ENCODE measurements at places on chromosomes 7 and 10.

GRCh38 chr10:78976825-78977755 lies 91.7 kb upstream of the ZMIZ1 start:
- DNase-seq, result no peak

GRCh38 chr10:27503498-27504006 lies 552 bp upstream of the RAB18 start:
- DNase-seq, result no peak

DNA sequence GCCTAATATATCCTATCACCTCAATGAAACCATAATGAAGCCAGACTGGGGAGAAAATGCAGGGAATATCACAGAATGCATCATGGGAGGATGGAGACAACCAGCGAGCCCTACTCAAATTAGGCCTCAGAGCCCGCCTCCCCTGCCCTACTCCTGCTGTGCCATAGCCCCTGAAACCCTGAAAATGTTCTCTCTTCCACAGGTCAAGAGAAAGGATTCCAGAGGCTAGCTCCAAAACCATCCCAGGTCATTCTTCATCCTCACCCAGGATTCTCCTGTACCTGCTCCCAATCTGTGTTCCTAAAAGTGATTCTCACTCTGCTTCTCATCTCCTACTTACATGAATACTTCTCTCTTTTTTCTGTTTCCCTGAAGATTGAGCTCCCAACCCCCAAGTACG lies 31.5 kb downstream of the PRSS2 start:
- DNase-seq, result no peak

GRCh38 chr7:92260248-92260781 lies 14.5 kb downstream of the ANKIB1 start:
- peak; percentile 9 for DNase-seq

DNA sequence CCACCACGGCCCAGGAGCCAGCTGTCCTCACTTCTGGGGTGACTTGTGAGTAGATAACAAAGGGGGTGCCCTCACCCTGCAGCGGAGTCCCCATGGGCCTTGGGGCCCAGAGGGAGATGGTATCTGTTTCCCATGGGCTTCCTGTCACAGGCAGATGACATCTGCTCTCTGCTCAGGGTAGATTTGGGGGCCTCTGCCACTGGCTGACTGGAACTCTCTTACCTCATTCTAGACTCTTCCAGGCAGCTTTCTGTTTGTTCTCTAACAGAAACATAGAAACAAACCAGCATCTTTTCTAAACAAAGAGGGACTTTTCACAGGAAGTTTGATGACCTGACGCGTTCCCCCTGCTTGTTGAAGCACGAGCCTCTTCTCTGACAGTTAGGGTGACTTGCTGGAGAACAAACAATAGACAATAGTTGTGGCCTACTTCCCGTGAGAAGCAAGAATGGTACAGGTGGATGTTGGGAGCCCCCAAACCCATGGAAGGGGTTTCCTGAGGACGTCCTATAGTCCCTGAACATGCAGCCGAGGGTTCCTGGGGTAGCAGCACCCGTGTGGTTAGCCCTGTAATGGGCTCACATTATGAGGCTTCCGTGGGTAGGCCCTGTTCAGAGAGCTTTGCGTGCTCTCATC lies 61.6 kb downstream of the GRK5 start:
- DNase-seq, result peak; percentile 74

DNA sequence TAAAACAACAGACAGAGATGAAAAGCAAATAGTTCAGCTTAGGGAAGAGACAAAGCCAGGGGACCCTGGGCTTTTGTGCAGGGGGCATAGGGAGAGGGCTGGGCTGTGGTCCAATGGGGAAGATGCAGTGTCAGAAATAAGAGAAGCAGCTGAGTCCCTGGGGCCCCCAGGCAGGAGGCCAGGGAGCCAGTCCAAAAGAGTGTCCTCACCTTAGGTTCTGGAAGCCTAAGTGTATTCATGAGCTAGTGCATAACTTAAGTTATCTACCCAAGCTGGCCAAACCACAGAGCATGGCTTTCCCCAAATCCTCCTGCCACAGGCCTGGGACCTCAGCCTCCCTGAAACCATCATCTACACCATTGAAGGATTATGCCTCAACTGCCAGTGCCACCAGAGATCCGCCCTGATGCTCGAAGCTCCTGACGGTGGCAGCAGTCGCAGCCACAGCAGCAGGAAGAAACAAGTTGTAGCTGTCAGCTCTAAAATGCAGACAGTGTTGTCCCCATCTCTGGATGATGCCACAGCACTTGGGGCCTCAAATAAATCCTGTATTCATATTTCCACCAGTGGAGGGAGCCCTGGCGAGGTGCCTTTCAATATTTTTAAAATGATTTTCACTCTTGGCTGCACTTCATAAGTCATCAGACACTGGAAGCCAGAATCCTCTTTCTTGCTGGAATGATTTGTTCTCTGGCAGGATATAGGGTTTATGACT lies 574.6 kb downstream of the GRID1 start:
- DNase-seq, result peak; percentile 9

GRCh38 chr7:76257973-76258372 lies 44.5 kb upstream of the HSPB1 start:
- DNase-seq, result no peak

DNA sequence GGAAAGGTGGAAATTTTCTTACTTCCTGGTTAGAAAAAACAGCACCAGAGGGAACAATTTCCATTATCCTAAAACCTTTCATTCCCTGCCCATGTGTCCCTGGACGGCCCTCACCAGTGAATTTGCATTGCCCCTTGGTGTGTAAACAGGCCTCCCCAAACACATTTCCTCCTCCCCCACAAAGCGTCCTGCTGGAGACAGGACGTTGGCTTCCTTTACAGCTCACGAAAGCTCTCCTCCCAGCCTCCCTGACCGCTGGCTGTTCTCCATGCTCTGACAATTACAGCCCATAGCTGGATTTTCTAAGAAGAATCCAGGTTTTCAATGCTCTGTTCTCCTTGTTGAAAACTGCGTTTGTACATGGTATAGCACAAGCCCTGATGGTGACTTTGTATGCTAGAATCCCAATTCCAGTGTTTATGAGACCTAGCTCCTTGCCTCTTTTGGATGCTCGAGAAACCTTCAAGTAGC lies 724.2 kb upstream of the CELF2 start:
- no peak for DNase-seq

DNA sequence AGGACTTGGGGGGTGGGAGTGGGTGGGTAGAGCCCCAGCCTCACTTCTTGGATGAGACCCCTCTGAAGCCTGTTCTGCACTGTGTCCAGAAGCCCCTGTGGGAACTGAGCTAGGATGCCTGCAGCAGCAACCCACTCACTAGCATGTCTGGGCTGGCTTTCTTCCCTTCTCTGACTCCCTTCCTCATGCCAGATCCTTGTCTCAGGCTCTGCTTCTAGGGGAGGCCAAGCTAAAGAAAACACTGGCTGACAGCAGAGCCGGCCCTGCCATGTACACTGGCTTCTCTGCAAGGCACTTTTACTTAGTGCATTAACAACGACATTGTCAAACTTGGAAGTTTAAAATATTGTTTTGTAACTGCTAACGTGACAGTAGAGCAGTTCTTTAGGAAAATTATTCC lies 50.2 kb downstream of the ARHGAP22 start:
- DNase-seq, result no peak

DNA sequence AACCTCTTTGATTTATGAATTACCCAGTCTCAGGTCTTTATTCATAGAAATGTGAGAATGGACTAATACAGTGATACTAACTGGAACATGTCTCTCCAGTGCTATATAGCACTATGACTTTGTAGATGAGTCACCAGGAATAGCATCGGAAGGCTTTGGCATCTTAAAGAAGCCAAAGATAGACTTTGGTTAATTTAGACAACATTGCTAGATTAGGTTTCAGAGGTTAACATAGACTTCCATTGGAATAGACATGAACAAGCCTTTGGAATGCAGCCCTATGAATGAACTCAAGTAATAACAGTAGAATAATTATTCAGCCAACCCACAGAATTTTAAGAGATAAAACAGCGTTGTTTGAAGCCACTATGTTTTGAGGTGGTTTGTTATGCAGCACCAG lies 169.2 kb downstream of the HGF start:
- no peak for DNase-seq

DNA sequence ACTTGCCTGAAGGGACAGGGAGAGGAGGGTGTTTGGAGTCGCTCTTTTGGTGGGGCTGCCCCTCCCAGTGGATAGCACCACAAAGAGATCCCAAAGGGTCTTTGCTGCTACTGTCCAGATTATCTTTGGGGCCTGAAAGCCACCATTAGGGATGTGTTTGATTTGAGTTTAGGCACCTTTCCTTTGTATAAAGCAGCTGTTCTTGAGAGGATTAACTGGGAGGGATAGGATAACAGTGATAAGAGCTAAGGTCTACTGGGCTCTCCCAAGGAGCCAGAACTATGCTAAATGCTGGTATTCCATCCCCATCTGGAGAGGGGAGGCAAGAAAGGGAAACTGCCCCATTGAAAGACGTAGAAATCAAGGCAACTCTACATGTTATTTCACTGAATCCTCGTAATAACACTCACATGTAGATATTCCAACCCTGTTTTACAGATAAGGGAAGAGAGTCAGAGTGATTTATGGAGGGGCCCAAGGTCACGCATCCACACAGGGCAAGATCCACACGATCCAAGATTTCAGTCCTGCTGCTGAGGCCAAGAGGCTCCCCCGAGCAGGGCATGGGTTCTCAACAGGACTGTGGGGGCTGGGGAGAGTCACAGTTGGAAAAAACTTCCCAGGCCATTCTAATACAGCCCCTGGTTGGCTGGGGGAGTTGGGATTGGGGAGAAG lies 11.1 kb upstream of the TCF7L2 start:
- DNase-seq, result no peak

GRCh38 chr10:29378106-29378505 lies 89.2 kb downstream of the LYZL1 start:
- no peak for DNase-seq

DNA sequence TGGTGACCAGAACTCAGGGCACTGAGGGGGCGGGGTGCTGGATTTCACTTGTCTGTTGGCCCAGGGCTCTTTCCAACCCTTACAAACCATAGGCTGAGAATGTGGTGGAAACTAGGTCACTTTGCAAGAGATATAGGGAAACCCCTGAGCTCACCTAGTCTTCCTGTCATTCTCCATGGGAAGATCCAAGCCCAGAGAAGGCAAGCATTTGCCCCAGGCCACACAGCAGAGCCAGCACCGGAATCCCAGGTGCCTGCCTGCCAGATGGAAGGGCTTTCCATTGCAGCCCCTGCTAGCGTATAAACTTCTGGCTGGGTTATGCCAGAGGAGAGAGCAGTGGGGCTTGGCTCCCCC lies 427 bp downstream of the PYROXD2 start:
- no peak for DNase-seq

GRCh38 chr10:43692051-43692825 lies 43.6 kb upstream of the ZNF32 start:
- no peak for DNase-seq

- DNase-seq, result no peak
These were observed 8.4 kb downstream of the FAM237B start for GRCh38 chr7:90312745-90313144.

- DNase-seq, result no peak
These were observed 17.0 kb upstream of the IFRD1 start for GRCh38 chr7:112433289-112433688.

DNA sequence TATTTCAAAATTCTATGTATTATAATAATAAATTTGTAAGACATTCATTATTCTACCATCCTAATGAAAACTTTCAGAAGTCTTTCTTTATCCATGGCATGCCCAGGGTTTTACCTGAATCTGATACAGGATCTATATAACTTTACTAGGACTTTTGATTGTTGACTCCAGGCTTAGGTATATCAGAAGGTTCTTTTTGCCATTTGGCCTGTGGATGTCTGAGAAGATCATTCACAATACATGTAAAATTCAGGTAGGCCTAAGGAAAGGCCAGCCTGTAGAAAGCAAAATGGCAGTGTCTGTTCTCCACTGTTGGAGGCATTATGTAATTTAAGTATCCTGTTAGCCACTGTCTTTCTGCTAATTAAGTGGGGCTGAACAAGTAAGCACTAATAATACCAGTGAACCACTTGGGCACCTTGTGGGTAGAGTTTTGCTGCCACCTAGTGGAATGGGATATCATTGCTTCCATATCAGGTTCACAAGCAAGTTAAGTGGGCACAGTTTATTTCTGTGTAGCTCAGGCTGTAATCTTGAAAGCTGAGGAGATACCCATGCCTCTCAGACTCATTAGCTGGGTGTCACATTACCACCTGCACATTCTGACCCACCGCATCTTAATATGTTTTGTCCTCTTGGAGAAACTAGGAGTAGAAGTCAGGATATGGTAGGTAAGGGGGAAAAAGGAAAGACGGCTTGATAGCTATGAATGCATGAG lies 105.5 kb downstream of the SEPTIN7 start:
- peak; percentile 84 for DNase-seq

DNA sequence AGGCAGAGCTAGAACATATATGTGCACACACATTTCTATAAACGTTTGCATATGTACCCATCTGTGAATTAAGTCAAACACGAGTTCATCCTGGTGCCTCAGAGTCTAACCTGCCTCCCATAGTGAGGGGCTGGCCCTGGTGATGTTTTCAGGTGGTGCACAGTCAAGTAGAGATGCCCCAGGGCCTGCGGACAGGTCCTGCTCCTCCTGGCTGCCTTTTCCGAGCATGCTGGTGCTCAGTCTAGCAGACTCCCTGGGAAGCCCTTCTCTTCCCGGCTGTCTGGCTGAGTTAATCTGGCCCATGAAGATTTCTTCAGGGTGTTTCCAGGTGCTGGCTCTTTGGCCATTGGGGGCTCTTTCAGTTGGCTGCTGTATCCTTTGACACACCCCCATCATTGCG lies 14.3 kb downstream of the ADCY1 start:
- no peak for DNase-seq

GRCh38 chr7:92766461-92767003 lies 69.8 kb downstream of the CDK6 start:
- no peak for DNase-seq

DNA sequence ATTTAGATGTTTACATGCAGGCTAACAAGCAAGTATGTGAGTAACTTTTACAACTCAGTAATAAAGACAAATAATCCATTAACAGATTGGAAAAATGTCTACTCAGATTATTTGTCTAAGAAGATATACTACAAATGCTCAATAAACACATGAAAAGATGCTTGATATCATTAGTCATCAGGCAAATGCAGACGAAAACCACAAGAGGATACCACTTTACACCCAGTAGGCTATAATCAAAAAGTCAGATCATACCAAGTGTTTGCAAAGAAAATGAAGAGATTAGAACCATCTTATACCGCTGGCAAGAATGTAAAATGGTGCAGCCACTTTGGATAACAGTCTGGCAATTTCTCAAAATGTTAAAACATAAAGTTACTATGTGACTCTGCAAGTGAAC lies 84.1 kb downstream of the MALSU1 start:
- DNase-seq, result no peak

DNA sequence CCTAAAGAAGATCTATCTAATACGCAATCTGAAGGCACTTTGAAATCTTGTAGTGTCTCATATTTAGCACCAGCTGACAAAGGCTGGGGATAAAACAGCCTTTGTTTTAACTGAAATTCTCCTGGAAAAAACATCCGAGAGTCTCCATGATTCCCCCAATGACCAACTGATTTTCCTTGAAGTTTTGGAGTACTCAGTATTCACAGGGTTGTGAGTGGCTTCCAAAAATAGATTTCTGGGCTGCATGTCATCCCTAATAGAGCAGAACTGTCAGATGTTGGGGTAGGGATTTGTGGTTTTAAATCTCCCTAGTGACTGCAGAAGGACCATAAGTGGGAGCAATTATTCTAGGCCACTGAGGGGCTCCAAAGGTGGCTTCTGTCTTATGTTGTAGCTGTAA lies 206.4 kb downstream of the TAX1BP1 start:
- DNase-seq, result no peak

GRCh38 chr7:29090151-29090805 lies 56.1 kb downstream of the CPVL start:
- no peak for DNase-seq

GRCh38 chr10:73887294-73888039 lies 13.1 kb upstream of the CAMK2G start:
- no peak for DNase-seq
